ENCODE measurements at places on chromosomes 5 and 9. TPM values are rescaled to one million over a fixed set of nuclear protein-coding genes. Genes with fewer than 3 reads are reported as not detected.
A peak's percentile ranks its signal among the peaks of the same experiment; 100 is the strongest.

The LHFPL2 gene
- 4.8 TPM for total RNA-seq

The PRUNE2 gene
- 0.48 TPM for total RNA-seq

The DOCK8 gene
- total RNA-seq = 36.5 TPM

The TEX48 gene
- total RNA-seq = not detected

The WNK2 gene
- not detected for total RNA-seq

The ACTBL2 gene
- total RNA-seq = not detected

The NIPAL4 gene
- total RNA-seq = not detected

The LAMC3 gene
- not detected for total RNA-seq

GRCh38 chr5:169626779-169627178 is 10.3 kb upstream of the DOCK2 start:
- peak; percentile 15 for DNase-seq
- H3K27me3 ChIP-seq = no peaks in the 10 kb centered on the region
- H3K4me3 ChIP-seq = no peak overlapping the region

- no peaks in the 10 kb centered on the region for H3K27me3 ChIP-seq
- no peaks in the 10 kb centered on the region for H3K36me3 ChIP-seq
- H3K27ac ChIP-seq = no peak overlapping the region
Observed at GRCh38 chr5:180467989-180468731, 26.0 kb upstream of the CNOT6 start.

DNA sequence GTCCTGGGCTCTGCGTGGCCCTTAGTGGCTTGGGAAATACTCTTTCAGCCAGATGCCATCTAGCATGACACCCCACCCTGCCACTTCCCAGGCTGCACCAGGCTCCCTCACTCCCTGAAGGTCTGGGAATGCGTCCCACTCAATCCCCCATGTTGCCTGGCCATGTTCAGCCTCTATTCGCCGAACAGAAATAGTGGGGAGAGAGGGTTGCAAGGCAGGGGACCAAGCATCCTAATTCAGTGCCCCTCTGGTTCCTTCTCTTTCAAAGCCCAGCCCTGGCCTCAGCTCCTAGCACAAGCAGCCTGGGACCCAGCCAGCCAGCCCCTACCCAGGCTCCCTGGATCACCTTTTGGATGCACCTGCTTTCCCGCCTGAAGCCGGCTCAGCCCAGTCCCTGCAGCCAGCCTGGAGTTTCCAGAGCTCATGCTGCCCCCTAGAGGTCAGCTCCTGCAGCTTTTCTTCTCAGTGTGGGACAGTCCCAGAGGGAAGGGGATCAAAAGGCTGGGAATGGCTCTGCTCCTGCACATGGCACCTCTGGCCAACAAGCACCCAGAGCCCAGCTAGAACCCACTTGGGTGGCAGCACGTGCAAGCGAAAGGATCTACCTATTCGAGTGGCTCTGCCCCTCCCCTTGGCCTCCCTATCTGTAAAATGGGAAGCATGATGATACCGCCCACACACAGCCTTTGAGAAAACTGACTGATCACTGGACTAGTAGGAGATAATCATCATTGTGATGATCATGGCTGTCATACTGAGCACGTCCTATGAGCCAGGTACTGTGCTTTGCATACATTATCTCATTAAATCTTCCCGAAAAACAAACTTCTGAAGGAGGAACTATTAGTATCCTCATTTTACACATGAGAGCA is 48.7 kb upstream of the C5orf58 start:
- no peaks in the 10 kb centered on the region for H3K36me3 ChIP-seq
- DNase-seq = peak; percentile 89
- H3K27ac ChIP-seq = peak overlapping the region; percentile 93
- H3K4me1 ChIP-seq = peaks cover 71% of the 10 kb centered on the region

- no peak overlapping the region for H3K4me3 ChIP-seq
- peaks cover 4% of the 10 kb centered on the region for H3K27me3 ChIP-seq
- H3K27ac ChIP-seq = no peak overlapping the region
Observed at GRCh38 chr5:130845049-130845765, 319.8 kb downstream of the HINT1 start.

Data from Karpas-422 (cell line).